Lung (tissue), 17 donors: ENCODE measurements at places on chromosomes 7 and 10.

DNA sequence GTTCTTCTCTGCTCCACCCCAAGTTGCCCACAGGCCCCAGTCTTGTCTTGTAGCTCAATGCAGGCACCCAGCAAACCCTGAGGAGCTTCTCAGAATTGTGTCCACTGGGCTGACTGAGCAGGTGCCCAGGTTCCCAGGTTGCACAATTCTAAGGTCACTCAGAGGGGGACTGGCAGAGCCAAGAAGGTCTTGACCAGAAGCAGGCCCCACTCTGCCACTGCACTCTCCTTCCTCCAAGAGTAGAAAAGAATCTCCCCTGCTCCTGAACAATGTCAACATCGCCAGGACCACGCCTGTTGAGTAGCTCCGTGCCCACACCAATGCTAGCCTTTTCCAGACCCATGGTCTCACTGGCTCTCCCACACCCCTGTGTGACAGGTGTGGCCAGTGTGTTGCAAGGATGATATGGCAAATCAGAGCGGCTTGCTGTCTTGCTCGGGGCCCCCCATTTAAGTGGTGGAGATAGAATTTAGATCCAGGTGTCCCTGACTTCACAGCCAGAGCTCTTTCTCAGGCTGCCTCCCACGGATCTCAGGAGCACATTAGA lies 577 bp downstream of the LRRC18 start:
- H3K27me3 ChIP-seq = no peaks in the 10 kb centered on the region
- no peak overlapping the region for H3K4me3 ChIP-seq
- no peak overlapping the region for H3K27ac ChIP-seq

GRCh38 chr10:89793649-89794254 lies 92.4 kb downstream of the KIF20B start:
- no peak overlapping the region for H3K4me3 ChIP-seq
- H3K27ac ChIP-seq = no peak overlapping the region
- no peaks in the 10 kb centered on the region for H3K27me3 ChIP-seq
- DNase-seq = peak; percentile 87

DNA sequence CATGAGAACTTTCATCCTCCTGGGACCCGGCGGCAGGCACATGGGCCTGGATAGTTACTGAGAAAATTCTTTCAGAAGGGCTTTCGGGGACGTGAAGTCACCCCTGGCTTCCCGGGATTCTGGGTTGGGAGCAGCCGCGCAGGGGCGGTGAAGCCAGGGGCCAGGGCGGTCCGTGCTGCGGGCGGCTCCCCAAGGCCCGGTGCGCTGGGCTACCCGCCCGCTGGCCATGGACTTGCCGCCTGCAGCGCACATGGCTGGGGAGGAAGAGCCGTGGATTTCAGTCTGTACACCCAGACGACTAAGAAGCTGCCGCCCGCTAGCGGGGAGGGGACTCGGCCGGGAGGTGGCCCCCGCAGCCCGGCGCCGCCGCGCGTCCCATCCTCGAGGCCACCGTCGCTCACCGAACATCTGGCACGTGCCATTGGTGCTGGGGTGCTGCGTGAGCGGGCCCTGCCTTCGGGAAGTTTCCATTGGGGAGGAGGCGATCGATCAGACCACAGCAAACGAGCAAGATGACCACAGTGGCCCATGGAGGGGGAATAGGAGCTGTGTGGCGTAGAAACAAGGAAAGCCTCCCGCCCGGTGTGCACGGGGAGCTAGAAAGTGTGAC lies 64.5 kb downstream of the TMEM209 start:
- peaks cover 3% of the 10 kb centered on the region for H3K36me3 ChIP-seq
- no peak for DNase-seq
- H3K4me3 ChIP-seq = no peak overlapping the region
- H3K27me3 ChIP-seq = no peaks in the 10 kb centered on the region
- no peak overlapping the region for H3K27ac ChIP-seq

GRCh38 chr7:37348982-37349381 lies 99.7 kb downstream of the ELMO1 start:
- no peaks in the 10 kb centered on the region for H3K27me3 ChIP-seq
- H3K27ac ChIP-seq = no peak overlapping the region
- peak; percentile 88 for DNase-seq
- H3K4me3 ChIP-seq = no peak overlapping the region
- peaks cover 6% of the 10 kb centered on the region for H3K4me1 ChIP-seq

GRCh38 chr7:91801331-91801983 lies 79.0 kb downstream of the MTERF1 start:
- H3K27me3 ChIP-seq = no peaks in the 10 kb centered on the region
- DNase-seq = no peak
- H3K4me1 ChIP-seq = no peaks in the 10 kb centered on the region
- H3K4me3 ChIP-seq = no peak overlapping the region

DNA sequence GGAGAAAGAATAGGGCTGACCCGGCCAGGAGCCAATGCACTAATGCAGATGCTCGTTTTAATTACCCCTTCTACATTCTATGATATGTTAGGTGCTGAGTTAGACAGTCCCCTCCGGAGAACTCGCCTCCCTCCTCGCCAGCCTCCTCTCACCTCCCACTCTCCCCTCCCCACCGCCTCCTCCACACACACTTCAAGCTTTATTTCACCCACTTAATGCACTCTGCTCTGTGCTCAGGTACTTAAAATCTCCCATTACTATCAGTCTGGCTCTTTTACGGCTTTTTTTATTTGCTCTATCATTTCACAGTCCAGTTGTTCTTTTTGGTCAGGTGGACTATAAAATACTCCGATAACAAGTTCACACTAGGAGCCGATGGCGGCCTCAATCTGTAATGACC lies 231.6 kb downstream of the TEX36 start:
- no peak overlapping the region for H3K4me3 ChIP-seq
- H3K27ac ChIP-seq = no peak overlapping the region
- no peaks in the 10 kb centered on the region for H3K4me1 ChIP-seq
- H3K27me3 ChIP-seq = no peaks in the 10 kb centered on the region

DNA sequence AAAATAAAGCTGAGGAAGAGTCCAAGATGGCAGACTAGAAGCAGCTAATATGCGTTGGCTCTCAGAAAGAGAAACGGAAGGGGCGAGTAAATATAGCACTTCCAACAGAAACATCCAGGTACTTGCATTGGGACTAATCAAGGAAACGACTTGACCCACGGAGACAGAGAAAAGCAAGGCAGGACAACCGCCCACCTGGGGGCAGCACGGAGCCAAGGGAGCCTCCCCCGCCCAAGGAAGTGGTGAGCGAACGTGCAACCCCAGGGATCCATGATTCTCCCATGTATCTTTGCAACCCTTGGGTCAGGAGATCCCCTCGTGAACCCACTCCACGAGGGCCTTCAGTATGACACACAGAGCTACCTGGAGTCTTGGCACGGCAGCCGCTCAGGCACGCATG lies 45.4 kb upstream of the GRM3 start:
- H3K27ac ChIP-seq = no peak overlapping the region
- no peaks in the 10 kb centered on the region for H3K27me3 ChIP-seq
- DNase-seq = peak; percentile 1
- H3K36me3 ChIP-seq = no peaks in the 10 kb centered on the region
